Activated naive CD8-positive, alpha-beta T cell treated with anti-CD3 and anti-CD28 coated beads, Interleukin-2, amount 10 ng/mL, durations not matched to agents 7 days and 5 days (primary cell): ENCODE measurements at places on chromosomes 1 and 21.

- DNase-seq = no peak
Observed at GRCh38 chr1:29592731-29593130, 356.4 kb downstream of the PTPRU start.

DNA sequence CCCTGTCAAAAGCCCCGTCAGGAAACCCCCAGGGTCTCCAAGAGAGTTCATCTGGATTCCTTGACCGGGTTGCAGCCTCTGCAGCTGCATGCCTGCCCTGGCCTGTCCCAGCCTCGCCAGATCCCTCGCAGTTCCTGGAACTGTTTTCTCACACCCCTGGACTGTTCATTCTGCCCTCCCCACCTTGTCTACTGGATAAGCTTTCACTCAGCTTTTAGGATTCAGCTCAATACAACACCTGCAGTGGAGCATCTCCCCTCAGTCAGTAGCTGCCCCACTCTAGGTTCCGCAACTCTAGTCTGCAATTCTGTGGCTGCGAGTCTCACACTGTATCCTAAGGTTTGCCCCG, 67.2 kb downstream of the FAM163A start:
- DNase-seq = no peak

GRCh38 chr1:31745096-31745945, 18.8 kb downstream of the ADGRB2 start:
- peak; percentile 81 for DNase-seq

DNA sequence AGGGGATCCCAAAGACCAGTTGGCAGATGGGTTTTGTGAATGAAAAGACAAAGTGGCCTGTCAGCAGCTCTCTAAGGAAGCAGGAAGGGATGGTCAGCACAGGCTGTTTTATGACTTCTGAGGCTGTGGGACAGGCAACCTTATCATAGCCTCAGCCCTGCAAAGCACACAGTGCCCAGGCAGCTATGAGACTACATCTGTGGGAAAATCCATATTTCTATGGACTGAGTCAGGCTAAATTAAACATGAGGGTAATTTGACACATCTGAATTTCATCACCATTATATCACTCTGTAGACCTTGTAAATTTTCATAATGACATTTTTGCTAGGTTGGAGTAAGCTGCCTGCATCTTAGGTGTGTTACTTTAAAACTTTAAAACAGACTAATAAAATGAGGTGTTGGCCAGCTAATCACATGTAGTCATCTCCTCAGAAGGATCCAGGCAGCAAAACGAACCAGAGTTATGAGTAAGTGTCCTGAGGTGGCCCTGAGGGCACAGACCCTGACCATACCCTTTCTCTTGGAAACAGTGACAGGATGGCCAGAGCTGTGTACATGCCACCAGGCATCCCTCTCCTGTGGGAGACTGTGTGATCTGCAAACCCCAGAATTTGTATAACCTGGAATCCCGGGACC, 14.6 kb downstream of the NGF start:
- DNase-seq = no peak

- no peak for DNase-seq
Observed at GRCh38 chr1:41784531-41785274, 134.0 kb downstream of the HIVEP3 start.

DNA sequence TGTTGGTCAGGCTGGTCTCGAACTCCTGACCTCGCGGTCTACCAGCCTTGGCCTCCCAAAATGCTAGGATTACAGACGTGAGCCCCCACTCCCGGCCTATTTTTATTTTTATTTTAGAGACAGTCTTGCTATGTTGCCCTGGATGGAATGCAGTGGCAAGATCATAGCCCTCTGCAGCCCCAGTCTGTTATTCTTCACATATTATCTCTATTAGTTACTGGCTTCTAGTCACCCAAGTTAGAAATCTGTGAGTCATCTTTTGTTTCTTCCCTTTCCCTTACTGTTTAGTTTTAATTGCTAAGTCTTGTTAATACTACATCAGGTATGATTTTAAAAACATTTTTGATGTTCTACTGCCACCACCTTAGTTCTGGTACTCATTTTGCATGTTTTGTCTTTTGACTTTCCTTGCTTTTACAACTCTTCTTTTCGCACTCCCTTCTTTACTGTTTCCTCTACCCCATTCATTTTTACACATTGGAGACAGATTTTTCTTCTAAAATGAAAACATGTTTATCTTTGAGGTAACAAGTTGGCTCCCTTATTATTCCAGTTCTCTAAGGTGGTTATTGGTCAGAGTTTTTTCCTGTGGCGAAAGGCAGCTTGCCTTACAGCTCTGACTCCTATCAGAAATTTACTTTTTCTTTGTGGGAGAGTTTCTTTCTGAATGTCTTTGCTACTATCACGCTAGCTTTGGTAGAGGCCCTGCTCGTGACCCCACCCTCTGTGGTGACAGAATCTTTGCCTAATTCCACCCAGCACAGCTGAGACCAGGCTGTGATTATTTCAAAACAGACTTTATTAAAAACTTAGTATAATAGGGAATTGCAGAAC, 19.5 kb downstream of the ZMYM4 start:
- DNase-seq = no peak

DNA sequence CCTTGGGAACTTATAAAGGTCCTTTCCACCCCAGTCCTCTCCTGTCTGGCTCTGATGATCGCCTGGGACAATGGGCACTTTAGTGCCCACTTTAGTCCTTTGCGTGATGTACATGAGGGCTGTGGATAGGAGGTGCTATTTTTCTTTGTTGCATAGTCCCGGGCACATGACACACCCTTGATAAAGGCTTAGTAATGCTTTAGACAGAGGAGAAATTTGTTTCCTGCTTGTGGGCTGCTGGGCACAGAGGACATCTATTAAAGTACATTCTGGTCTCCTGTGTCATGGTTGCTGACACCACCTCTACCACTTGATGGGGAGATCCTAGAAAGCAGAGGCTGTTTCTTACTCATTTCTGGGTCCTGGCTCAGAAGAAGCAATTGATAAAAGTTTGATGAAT, 5.4 kb upstream of the KNCN start:
- no peak for DNase-seq

- no peak for DNase-seq
Observed at GRCh38 chr1:180507795-180508724, 5.7 kb upstream of the ACBD6 start.

GRCh38 chr1:240936911-240937668, 325.1 kb upstream of the GREM2 start:
- DNase-seq = no peak

DNA sequence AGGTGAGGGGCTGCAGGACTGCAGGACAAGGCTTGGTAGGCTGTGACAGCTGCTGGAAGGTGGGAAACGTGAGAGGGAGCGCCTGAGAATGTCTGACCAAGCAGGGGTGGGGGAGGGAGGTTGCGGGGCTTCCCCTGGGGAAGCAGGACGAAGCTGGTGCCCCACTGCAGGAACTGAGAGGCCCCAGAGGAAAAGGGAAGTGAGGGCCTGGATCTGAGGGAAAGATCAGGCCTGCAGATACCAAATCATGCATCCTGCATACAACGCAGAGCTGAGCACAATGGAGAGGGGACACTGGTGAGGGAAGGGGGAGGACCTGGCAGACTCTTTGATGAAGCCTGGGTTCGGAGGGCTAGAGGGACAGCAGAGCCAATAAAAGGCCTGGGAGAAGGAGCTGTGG, 65.7 kb upstream of the BACE2 start:
- DNase-seq = no peak

DNA sequence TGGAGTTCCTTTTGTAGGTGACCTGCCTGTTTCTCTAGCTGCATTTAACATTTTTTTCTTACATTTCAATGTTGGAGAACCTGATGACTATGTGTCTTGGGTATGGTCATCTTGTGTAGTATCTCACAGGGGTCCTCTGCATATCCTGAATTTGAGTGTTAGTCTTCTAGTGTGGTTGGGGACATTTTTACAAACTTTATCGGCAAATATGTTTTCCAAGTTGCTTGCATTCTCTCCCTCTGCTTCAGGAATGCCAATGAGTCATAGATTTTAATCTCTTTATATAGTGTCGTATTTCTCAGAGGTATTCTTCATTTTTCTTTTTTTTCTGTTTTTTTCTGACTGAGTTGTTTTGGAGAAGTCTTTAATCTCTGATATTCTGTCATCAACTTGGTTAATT, 684.0 kb downstream of the NCAM2 start:
- no peak for DNase-seq

DNA sequence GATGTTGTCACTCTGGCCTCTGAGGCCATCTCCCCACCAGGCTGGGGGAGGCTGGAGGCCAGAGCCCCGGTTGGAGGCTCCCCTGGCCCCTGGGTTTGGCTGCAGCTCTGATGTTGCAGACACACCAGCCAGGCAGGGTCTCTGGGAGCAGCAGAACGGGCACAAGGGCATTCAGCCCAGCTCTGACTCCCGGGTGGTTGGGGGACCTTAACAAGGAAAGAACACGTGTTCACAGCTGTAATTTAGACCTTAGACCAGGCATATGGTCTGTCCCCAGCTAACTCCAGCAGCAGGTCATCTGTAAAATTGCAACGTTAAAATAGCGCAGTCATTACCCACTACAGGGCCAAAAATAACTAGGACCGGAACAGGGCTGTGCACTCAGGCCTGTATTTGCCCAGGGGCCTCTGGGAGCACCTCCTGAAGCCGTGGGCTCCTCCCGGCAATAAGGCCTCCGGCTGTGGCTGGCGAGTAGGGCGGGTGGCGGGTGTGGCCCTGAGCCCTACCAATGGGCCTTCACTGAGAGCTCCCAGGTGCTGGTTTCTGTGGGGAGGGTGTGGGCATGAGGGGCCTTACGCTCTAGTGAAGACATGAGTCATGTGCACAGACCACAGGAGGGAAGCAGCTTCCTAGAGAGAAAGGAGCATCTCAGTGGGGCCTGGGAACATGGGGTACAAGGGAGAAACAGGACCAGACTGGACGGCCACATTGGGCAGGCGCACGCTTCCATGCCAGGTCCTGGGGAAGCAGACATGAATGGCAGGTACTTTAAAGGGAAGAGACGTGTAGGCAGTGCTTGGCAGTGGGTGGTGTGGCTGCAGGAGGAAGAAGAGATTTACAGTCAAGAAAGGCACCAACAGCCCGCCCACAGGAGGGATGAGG, 6.1 kb downstream of the LDLRAP1 start:
- DNase-seq = peak; percentile 82

- DNase-seq = no peak
Observed at GRCh38 chr1:3323021-3323795, 131.3 kb upstream of the ARHGEF16 start.

DNA sequence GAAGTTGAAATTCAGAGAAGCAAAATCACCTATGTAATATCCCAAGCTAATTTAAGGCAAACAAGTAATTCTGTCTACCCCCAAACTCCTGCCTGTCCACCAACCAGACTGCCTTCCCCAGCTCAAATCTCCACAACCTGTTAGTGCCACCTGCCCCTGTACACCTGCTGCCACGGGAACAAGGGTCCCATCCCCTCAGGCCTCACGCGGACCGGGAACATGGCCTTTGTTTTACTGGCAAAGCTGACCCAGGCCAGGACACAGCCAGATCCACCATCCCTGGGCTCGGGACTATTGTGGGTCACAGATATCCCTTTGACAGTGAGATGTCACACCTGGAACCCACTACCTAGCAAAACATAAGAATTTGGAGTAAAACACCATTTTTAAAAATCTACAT, 139.3 kb upstream of the SGIP1 start:
- DNase-seq = no peak
